Endodermal cell (in vitro differentiated cells): ENCODE measurements at places on chromosomes 3 and 15. TPM values are rescaled to one million over a fixed set of nuclear protein-coding genes. Genes with fewer than 3 reads are reported as not detected.

C2CD4B gene
- total RNA-seq: 0.22 to 0.75 TPM (median 0.40 TPM) in 3 replicates

NEK10 gene
- total RNA-seq: 0.42 to 2.8 TPM (median 1.3 TPM) in 3 replicates

GRCh38 chr15:84079885-84080777 is 155.4 kb upstream of the GOLGA6L4 start:
- H3K4me1 ChIP-seq: no peaks in the 10 kb centered on the region
- peak overlapping the region; percentile 79 for H3K4me3 ChIP-seq
- H3K36me3 ChIP-seq: no peaks in the 10 kb centered on the region
- no peak overlapping the region for H3K27ac ChIP-seq
- peaks cover 49% of the 10 kb centered on the region for H3K27me3 ChIP-seq
- DNase-seq: peak; percentile 85

- no peak overlapping the region for H3K27ac ChIP-seq
- peaks cover 15% of the 10 kb centered on the region for H3K4me1 ChIP-seq
- no peaks in the 10 kb centered on the region for H3K27me3 ChIP-seq
- DNase-seq: no peak
- no peak overlapping the region for H3K4me3 ChIP-seq
Observed at GRCh38 chr3:128395500-128396162, 71.1 kb downstream of the DNAJB8 start.

DNA sequence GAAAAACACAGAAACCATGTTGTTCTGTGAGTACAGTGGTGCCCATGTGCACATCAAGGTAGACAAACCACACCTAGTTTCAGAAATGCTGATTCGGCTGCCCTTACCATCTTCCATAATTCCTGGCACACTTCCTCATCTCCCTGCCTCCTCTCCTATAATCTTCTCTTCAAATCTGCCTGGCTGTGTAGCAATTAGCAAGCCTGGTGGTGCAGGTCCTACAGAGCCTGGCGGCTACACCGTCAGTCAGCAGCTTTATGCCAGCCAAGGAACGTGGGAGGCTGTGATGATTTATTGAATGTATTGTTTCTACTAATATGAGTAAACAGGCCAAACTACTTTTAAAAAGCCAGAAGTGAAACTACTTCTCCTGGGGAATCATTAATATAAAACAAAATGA is 106.8 kb downstream of the SEMA6D start:
- no peak overlapping the region for H3K4me3 ChIP-seq
- H3K4me1 ChIP-seq: no peaks in the 10 kb centered on the region
- DNase-seq: no peak
- no peak overlapping the region for H3K27ac ChIP-seq

GRCh38 chr15:40906991-40907802 is 12.9 kb downstream of the VPS18 start:
- no peak overlapping the region for H3K27ac ChIP-seq
- peak overlapping the region; percentile 66 for H3K4me3 ChIP-seq
- H3K27me3 ChIP-seq: no peaks in the 10 kb centered on the region
- DNase-seq: peak; percentile 61

GRCh38 chr3:118910332-118910731 is 124.3 kb downstream of the IGSF11 start:
- H3K4me3 ChIP-seq: no peak overlapping the region
- no peaks in the 10 kb centered on the region for H3K4me1 ChIP-seq
- DNase-seq: no peak
- H3K27ac ChIP-seq: no peak overlapping the region
- no peaks in the 10 kb centered on the region for H3K27me3 ChIP-seq

- H3K4me1 ChIP-seq: peaks cover 6% of the 10 kb centered on the region
- no peak overlapping the region for H3K4me3 ChIP-seq
- no peaks in the 10 kb centered on the region for H3K36me3 ChIP-seq
- peaks cover 10% of the 10 kb centered on the region for H3K27me3 ChIP-seq
- DNase-seq: no peak
Observed at GRCh38 chr3:112002096-112002971, 3.6 kb downstream of the TAGLN3 start.

- no peaks in the 10 kb centered on the region for H3K4me1 ChIP-seq
- H3K4me3 ChIP-seq: peak overlapping the region; percentile 75
- H3K27me3 ChIP-seq: peaks cover 33% of the 10 kb centered on the region
- no peaks in the 10 kb centered on the region for H3K36me3 ChIP-seq
Observed at GRCh38 chr15:80404761-80405553, 775 bp downstream of the ARNT2 start.

- H3K4me1 ChIP-seq: no peaks in the 10 kb centered on the region
- no peaks in the 10 kb centered on the region for H3K36me3 ChIP-seq
- no peak overlapping the region for H3K4me3 ChIP-seq
- H3K27ac ChIP-seq: no peak overlapping the region
- DNase-seq: no peak
Observed at GRCh38 chr15:31498329-31498728, 171.7 kb downstream of the KLF13 start.
